ENCODE measurements at places on chromosomes 3 and 15.

GRCh38 chr3:31244929-31245817 is 287.6 kb upstream of the STT3B start:
- no peak for DNase-seq

DNA sequence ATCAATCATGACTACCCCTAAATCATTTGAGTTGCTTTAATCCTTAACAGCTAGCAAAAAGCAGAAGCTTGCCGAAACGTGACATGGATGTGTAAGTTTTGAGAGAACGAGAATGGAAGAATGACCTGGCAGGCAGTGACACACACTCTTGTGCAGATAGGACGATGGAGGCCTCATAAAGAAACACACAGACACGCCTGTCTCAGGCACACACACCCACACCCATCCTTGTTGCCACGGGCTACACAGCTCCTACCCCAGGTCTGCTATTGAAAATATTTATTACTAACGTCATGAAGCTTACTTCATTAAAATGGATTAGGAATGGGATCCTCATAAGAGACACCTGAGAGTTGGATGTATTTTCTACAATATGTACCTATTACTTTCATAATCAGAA is 8.5 kb downstream of the MYO5C start:
- DNase-seq, result no peak

DNA sequence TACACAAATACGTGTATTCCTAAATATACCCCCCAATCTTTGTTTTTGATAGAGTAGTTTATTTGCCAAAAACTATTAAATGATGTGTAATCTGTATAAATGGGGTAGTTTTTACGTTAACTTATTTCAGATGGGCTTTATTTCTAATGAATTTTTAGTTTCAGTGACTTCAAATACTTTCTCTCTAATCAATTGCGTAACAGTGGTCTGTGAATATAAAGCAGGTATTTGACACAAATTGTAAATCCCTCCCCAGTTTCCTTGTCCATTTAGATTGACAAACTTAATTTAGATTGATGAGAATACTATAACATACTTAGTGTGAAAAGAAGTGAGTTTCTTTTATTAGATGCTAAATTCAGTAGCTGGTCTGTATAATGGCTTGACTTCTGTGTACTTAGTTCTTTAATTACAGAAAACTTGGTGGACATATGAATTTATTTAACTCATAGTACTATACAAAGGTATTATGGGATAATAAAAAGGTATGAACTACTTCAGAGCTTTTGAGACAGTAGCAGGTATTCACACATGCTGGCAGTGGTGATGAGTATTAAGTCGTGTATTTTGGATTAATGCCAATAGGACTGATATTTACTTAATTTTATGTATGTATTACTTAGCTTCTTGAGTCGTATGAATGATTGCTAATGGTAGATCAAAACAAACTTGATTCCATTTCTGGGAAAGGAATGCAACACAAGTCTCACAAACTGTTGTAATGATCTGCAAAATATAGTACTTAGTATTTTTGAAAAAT is 81.6 kb downstream of the STT3B start:
- no peak for DNase-seq

DNA sequence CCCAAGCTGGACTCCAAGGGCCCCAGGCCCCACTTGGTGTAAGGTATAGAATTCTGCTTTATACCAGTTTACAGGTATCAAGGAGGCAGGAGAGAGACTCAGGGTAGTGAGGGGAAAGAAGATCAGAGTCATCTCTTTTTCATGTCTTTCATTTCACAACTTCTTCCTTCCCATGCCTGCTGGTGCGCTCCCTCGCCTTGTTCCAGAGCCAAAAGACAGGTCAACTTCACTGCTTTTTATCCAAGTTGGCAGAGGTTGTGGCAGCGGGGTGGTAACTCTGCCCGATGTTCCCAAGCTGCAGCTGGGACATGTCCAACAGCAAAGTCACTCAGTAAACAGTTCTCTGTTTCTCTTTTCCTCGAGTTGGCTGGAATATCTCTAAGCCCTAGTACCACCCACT is 86.3 kb upstream of the TCF12 start:
- DNase-seq, result no peak

DNA sequence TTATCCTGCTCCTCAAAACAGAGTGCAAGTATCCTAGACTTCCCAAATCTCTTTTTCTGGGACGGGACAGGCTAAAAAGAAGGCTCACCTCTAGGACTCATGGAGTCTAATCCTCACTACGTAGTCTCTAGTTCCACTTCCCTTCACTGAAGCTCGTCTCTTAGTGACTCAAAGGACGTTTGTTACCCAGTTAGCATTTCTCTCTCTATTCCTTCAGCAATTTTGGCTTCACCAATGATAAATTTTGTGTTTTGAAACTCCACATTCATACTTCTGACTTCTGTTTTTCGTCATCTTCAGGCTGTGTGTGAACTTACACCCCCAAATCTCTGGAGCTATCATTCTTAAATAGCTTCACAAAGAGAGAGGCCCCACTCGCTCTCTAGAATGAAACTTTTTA is 627.1 kb downstream of the NAALADL2 start:
- no peak for DNase-seq
